ENCODE measurements at places on chromosomes 2 and 18. TPM values are rescaled to one million over a fixed set of nuclear protein-coding genes. Genes with fewer than 3 reads are reported as not detected.

GRCh38 chr2:29382486-29382885 lies 267.3 kb downstream of the CLIP4 start:
- no peak for DNase-seq

DNA sequence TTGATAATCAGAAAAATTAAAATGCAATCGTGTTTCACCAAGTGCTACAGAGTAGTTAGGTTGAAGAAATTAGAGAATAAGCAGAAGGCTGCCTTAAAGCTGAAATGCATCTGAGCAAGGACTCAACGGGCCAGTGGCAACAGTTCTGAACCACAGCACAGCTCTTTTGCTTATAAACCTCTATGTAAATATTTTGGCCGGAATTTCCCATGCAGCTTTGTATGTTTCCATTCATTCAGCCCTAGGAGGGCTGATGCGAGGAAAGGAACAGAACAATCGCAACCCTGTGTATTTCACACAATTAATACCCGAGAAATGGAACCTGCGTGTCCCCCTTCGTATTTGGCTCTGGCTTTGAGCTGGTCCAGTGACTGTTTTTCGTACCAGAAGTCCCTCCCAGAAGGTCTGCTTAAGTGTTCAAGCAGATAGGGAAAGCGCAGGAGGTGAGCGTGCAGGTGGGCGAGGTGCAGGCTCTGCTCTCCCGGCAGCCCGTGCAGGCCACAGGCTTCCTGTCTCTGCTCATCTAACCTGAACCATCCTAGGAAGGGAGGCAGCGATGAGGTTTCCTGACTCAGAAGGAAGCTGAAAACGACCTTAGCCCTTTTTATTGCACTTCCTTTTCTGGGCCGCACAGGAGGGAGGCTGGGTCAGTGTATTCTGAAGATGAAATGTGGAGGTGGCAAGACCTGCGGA lies 67.3 kb downstream of the ASB1 start:
- DNase-seq, result no peak

- DNase-seq, result no peak
Observed at GRCh38 chr2:234611209-234611608, 114.3 kb upstream of the ARL4C start.

- DNase-seq, result no peak
Observed at GRCh38 chr2:81661081-81661480, 1356.5 kb upstream of the LRRTM1 start.

DNA sequence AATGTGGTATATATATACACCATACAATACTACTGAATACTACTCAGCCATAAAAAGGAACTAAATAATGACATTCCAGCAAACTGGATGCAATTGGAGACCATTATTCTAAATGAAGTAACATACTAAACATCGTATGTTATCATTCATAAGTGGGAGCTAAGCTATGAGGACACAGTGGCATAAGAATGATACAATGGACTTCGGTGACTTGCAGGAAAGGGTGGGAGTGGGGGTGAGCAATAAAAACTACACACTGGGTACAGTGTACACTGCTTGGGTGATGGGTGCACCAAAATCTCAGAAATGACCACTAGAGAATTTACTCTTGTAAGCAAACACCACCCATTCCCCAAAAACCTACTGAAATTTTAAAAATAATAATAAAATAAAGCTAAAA lies 87.9 kb downstream of the RAB31 start:
- DNase-seq, result no peak

DNA sequence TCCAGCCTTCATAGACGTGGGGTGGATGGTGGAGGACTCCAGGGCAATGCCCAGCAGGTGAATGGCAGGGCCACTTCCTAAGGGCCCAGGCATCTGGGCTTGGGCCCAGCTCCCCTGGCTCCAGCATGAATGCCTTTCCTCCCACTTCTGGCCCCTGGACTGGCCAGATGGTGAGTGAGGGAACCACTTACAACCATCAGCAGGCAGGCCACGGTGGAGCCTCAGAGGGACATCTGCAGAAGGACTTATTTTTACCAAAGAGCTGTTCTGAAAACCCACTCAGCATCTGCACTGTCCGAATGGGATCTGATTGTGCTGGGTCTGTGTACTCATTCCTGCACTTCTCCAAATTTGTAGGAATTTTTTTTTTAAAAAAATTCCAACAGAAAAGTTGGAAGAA lies 69.6 kb downstream of the SNTG2 start:
- no peak for DNase-seq

DNA sequence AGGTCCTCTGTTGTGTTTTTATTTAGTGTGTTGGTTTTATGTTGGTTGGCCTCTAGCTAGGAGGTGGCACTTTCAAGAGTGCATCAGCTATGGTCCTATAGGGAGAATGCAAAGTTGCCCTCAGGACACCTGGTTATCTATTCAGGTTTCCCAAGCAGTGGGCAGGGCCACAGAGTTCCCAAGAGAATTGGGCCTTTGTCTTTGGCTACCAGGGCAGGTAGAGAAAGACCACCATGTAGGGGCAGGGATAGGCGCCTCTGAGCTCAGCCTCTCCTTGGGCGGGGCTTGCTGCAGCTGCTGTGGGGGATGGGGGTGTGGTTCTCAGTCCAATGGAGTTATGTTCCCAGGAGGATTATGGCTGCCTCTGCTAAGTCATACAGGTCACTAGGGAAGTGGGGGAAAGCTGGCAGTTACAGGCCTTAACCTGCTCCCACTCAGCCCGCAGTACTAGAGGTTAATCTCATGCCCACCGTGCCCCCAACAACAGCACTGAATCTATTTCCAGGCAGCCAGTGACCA lies 26.0 kb downstream of the ABCB11 start:
- no peak for DNase-seq

GRCh38 chr2:10260130-10260529 lies 42.6 kb upstream of the HPCAL1 start:
- no peak for DNase-seq

DNA sequence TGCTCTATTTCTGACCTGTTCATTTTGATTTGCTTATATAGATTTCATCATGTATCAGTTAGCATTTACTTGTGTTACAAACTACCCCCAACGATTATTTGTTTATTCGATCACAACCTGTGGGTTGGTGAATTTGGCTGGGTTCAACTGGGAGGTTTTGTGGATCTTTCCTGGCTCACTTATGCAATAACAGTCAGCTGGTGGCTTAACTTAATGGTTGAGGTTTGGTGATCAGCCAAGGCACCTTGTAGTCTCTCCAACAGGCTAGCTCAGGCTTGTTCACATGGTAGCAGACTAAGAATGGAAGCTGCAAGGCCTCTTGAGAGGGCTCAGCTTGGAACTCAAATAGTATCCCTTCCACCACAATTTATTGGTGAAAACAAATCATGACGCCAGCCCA lies 5.4 kb upstream of the PUM2 start:
- no peak for DNase-seq

- DNase-seq, result no peak
Observed at GRCh38 chr2:216615298-216616082, 17.7 kb upstream of the IGFBP2 start.

DNA sequence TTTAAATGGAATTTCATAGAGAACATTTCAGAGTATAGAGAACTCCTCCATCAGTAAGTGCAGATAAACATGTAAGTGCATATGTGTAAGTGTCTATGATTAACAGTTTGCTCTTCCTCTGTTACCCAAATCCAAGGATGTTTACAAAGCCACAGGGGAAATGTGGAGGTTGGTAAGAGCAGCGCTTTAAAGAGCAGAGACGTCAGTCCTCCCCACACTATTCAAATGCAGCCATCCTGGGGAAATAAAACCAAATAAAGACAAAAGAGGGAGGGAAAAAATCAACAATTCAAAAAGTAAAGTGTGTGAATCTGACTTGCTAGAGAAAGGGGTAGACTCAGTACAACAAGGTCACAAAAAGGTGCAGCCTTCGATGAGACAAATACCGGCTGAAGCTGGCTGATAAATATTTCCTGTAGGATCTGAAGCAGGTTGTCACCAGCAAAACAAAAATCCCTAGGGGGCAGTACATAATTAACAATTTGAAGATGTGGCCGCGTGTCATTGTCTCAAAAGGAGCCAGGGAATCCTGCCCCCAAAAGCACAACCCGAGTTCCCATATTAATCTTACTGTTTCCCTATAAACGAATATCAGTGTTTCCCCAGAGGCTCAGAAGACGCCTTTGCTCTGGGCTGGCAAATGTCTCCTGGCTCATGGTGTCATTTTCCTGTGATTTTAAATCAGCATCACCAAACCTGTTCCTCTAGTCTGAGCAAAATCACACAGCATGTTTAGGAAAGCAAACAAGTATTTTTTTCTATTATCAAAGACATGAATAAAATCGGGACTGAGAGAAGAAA lies 216.5 kb downstream of the CDCA7 start:
- DNase-seq, result no peak

- DNase-seq, result no peak
Observed at GRCh38 chr2:170282851-170283250, 104.9 kb downstream of the MYO3B start.

DNA sequence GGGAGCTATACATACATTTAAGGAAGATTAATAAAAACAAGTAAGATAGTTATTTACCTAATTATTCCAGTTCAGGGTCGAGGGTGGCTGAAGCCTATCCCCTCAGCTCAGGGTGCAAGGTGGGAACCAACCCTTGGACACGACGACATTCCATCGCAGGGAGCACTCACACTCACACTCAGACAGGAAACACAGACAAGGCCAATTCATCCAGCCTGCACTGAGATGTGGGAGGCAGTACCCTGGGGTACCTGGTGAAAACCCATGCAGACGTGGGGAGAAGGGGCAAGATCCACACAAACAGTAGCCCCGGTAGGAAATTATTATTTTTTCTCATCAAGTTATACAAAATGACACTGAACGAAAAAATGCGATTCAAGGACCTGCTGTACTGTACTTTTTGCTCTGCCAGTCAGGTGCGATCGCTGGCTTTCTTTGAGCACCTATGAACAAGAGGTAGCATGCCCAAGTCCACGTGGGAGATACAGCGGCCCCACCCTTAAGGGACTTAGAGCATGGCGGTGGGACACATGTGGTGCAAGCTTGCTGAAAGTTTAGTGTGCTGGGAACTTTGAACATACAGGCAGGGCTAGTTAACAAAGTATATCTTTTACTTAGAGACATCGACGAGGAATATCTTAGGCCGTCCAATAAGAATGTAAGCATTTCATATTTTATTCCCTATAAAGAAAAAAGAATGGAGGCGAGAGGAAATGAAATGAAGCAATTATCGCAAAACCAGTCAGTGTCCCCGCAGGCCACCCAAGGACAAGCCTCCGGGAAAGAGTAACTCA lies 624 bp downstream of the METTL8 start:
- DNase-seq, result no peak

DNA sequence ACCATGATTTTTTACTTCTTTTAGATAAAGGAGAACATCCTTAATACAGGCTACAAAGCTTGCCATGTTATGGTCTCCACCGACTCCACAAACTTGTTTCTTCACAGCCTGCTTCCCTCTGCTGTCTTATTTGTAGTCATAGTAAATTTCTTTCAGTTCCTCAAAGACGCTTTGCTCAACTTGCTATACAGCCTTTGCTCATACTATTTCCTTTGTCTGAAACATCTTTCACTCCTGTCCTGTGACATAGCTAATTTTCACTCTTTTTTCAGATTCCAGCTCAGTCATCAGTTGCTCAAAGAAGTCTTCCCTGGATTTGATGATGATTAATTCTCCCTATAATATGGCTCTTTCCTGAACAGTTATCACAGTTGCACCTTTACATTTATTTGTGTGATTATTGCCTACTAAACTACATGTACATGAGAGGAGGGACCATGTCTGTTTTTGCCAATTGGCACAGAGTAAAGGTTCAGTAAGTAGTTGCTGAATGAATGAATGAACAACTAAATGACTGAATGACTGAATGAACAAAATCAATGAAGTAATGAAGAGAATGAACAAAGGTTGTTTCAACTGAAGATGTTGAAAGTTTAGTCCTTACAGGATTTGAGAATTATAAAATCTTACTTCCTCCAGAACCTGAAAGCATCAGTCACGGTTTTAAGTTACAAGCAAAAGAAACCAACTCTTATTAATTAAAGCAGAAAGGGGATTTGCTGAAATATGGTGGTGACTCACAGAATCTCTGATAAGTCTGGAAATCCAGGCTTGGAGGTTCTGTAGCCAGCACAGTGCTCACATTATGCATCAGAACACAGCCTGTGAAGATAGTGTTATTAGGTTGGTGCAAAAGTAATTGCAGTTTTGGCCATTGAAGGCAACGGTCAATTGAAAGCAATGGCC lies 186.4 kb upstream of the FAM98A start:
- no peak for DNase-seq

DNA sequence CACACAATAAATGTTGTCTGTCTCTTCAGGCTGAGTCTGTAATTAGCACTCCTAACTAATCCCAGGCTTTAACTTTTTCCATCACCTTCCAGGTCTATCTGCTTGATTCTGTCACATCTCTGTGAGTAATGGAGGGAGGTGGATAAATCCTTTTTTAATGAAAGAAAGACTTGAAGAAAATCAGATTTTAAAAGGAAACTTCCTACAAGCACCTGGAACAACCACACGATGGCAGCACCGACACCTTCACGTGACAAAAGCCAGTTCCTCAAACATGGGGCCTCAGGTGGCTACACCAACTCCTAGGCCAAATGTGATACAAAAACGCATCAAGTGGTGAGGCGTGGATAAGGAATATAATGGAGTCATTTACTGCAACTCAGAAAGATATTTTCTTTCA lies 41.8 kb downstream of the TGFBRAP1 start:
- DNase-seq, result no peak

- no peak for DNase-seq
Observed at GRCh38 chr18:55228707-55229106, 269.4 kb upstream of the CCDC68 start.

- DNase-seq, result no peak
Observed at GRCh38 chr2:133345638-133346037, 222.6 kb downstream of the NCKAP5 start.

- DNase-seq, result no peak
Observed at GRCh38 chr2:190533968-190534309, 583 bp downstream of the NEMP2 start.

DNA sequence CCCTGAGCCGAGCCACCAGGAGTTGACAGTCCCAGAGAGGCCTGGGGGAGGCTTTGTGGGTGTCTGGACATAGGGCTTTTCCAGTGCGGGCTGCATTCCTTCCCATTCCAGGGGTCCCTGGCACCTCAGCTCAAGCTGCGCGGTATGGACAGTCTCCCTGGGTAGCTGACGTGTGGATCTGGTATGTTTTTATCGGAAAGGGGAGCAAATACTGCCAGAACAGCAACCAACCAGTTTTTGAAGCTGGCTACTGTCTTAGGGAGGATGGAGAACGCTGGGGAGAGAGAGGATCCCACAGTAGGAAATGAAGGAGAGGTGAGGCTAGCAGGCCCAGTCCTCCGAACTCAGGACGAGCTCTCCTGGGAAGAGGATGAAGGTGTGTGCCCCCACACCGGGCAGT lies 103.8 kb upstream of the APCDD1 start:
- DNase-seq, result no peak

GRCh38 chr2:17599617-17600016 lies 59.1 kb downstream of the VSNL1 start:
- no peak for DNase-seq

The CNDP1 gene
- not detected for total RNA-seq

The HOXD10 gene
- total RNA-seq, result 6.8 TPM

The CYP26B1 gene
- not detected for total RNA-seq

The HAUS1 gene
- total RNA-seq, result 47.4 TPM

The CD8B2 gene
- not detected for total RNA-seq

The KCNG2 gene
- total RNA-seq, result not detected

The IL36A gene
- total RNA-seq, result not detected

The HSBP1L1 gene
- 21.3 TPM for total RNA-seq

The RGPD3 gene
- total RNA-seq, result 1.5 TPM

Measured in uterus (tissue), 4 donors.